ENCODE measurements at places on chromosomes 4 and X. TPM values are rescaled to one million over a fixed set of nuclear protein-coding genes. Genes with fewer than 3 reads are reported as not detected.

Gene PAGE5
- total RNA-seq = not detected

Gene PDCL2
- not detected for total RNA-seq

Gene CTAG1A
- total RNA-seq = not detected

Gene C4orf50
- total RNA-seq = 0.27 TPM

Gene ASMT
- not detected for total RNA-seq

Gene GPR173
- not detected for total RNA-seq

Gene SATL1
- total RNA-seq = not detected

Gene P2RY8
- total RNA-seq = 99.1 TPM

Gene MID1
- total RNA-seq = 0.23 TPM

Gene APOO
- 28.5 TPM for total RNA-seq

Gene TLR7
- total RNA-seq = 0.19 TPM

Gene TMA16
- 31.2 TPM for total RNA-seq

Gene RAB9A
- 9.1 TPM for total RNA-seq

Gene TRMT44
- 17.5 TPM for total RNA-seq

Gene PRICKLE3
- 13.7 TPM for total RNA-seq

Gene KIT
- 0.79 TPM for total RNA-seq

Gene PPP2R3B
- total RNA-seq = 33.8 TPM

Gene ALPK1
- total RNA-seq = 17.3 TPM

Gene CLIC2
- 0.48 TPM for total RNA-seq

Gene CETN2
- 12.5 TPM for total RNA-seq

Gene RHOXF2
- not detected for total RNA-seq

Gene TRIM2
- total RNA-seq = 0.44 TPM

Gene TMPRSS11F
- not detected for total RNA-seq

Gene FAM47A
- not detected for total RNA-seq

Gene PABPC1L2A
- not detected for total RNA-seq

Gene GAGE13
- total RNA-seq = not detected

Gene SPCS3
- total RNA-seq = 186 TPM

Gene FAAH2
- 1.9 TPM for total RNA-seq

Gene P2RY10
- 72.3 TPM for total RNA-seq

Gene CXorf58
- total RNA-seq = not detected

Gene PPP1R2C
- not detected for total RNA-seq

Gene TEC
- total RNA-seq = 1.1 TPM

Gene TMEM150C
- not detected for total RNA-seq

Gene ITM2A
- 148 TPM for total RNA-seq

Gene CXorf66
- not detected for total RNA-seq

Gene ADH7
- not detected for total RNA-seq

Gene HSFX3
- not detected for total RNA-seq

Gene CSAG1
- total RNA-seq = not detected

Gene NPNT
- total RNA-seq = not detected

Gene ZXDA
- 4.2 TPM for total RNA-seq

Gene NALF2
- total RNA-seq = 0.15 TPM

Gene DCX
- not detected for total RNA-seq

Gene MAGEB17
- total RNA-seq = not detected

Gene NMU
- total RNA-seq = 0.87 TPM

Gene LRIT3
- 0.15 TPM for total RNA-seq

Gene NSD2
- 248 TPM for total RNA-seq

Gene SEC24D
- 36.1 TPM for total RNA-seq

Gene CDX4
- not detected for total RNA-seq

Gene ARHGAP36
- total RNA-seq = not detected

Gene MAGEA1
- not detected for total RNA-seq

Gene ABLIM2
- total RNA-seq = 0.30 TPM

Gene ATP2B3
- 0.05 TPM for total RNA-seq

Gene PRSS12
- not detected for total RNA-seq

Gene IL2
- 1.6 TPM for total RNA-seq

Gene CDKL2
- total RNA-seq = 1.00 TPM

Gene EREG
- not detected for total RNA-seq

Gene PLXNA3
- 28.3 TPM for total RNA-seq

Measured in activated CD4-positive, alpha-beta T cell treated with anti-CD3 and anti-CD28 coated beads, Interleukin-2, amount 10 ng/mL, durations not matched to agents 7 days and 5 days (primary cell).